ENCODE measurements at places on chromosomes 16 and 17.

DNA sequence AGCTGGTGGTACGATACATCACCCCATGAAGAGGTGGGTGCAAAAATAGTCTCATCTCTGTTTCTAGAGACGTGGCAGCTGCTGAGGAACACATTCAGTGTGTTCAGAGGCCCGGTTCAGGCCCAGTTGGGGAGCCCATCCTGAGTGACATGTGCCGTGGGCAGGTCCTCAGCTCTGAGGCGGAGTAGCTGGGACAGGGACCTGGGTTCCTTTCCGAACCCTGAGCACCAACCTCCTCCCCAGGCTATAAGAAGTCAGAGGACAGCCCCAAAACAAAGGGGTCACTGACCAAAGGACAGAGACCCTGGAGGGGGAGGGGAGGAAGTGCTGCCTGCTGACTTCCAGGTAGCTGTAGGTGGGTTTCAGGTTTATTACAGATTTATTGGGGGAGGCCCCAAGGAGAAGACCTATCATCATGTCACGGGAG is 5.1 kb downstream of the LDHD start:
- DNase-seq, result no peak

GRCh38 chr16:73150786-73151185 is 102.9 kb upstream of the ZFHX3 start:
- no peak for DNase-seq

GRCh38 chr16:80680839-80681238 is 123.6 kb downstream of the CDYL2 start:
- no peak for DNase-seq

DNA sequence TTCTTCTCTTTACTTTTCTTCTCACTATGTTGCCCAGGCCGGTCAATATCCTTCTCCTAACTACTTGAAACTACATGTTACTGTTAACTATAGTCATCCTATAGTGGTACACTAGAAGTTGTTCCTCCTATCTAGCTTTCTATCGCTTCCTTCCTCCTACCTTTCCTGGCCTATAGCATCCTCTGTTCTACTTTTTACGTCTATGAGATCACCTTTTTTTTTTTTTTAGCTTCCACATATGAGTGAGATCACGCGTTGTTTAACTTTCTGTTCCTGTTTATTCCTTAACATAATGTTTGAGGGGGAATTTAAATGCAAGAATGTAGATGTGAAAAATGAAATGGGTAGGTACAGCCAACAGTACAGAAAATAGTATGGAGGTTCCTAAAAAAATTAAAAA is 30.5 kb upstream of the YPEL2 start:
- no peak for DNase-seq

GRCh38 chr16:800834-801511 is 439 bp upstream of the GNG13 start:
- no peak for DNase-seq

- no peak for DNase-seq
Measured at GRCh38 chr17:83192161-83192788, 112.9 kb downstream of the METRNL start.

GRCh38 chr16:4846503-4846900 is 586 bp downstream of the GLYR1 start:
- DNase-seq, result no peak

- no peak for DNase-seq
Measured at GRCh38 chr16:89110641-89111040, 17.0 kb downstream of the ACSF3 start.

- DNase-seq, result no peak
Measured at GRCh38 chr16:27461483-27462171, 59.7 kb downstream of the IL21R start.

- DNase-seq, result no peak
Measured at GRCh38 chr17:5354886-5355415, 64.5 kb downstream of the NUP88 start.

DNA sequence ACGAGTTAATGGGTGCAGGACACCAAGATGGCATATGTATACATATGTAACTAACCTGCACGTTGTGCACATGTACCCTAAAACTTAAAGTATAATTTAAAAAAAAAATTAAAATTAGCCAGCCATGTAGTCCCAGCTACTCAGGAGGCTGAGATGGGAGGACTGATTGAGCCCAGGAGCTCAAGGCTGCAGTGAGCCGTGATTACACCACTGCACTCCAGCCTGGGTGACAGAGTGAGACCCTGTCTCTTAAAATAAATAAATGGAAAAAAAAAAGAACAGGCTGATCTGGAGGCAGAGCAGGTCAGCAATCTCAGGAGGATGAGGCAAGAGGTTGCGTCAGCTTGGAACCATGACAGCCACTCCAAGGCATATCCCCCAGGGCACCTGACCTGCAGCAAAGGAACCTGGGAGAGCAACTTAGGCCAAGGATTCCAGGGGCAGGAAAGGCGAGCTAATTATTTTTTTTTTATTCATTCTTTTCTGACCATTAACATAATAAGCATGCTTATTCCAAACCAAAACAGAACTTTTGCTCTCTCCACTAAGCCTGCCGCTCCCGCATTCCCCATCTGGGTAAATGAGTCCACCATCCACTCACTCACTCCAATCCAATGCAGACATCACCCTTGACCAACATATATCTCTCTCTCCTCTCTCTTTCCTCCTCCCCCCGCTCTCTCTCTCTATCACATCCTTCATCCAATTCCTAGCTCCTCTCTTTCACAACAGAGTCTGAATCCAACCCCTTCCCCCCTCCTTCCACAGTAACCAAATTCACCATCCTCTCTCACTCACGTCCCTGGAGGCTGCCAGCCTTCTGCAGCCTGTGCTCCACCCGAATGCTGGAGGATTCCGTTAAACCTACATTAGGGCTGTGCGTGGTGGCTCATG is 47.7 kb downstream of the TK2 start:
- no peak for DNase-seq

DNA sequence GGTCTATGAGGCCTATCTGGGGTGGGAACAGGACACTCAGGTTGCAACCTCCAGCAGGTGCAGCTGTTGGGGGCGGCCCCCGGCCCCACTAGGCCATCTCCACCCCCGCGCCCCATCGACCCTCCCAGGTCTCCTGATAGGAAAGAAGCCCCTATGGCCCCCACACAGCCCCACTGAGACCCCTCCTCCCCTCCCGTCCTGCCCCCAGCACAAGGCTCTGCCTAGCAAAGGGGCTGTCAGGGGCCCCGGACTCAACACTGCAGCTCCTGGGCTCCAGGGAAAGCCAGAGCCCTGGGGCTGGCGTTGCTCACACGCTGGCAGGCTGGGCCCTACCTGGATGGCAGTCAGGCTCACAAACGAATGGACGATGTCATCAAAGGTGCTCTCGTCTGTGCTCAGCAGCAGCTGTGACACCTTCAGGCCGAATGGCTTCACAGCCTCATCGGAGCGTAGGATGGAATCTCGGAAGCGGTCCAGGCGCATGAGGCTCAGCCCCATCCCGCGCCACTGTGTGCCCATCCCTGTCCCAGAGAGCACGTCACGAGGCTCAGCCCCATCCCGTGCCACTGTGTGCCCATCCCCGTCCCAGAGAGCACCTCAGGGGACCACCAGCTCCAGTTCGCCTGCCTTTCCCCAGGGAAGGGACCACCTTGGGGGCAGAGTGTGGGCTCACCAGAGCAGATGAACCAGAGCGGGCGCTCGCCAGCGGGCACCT is 7.3 kb downstream of the FASN start:
- no peak for DNase-seq

GRCh38 chr17:9865586-9865985 is 39.5 kb downstream of the RCVRN start:
- DNase-seq, result no peak

DNA sequence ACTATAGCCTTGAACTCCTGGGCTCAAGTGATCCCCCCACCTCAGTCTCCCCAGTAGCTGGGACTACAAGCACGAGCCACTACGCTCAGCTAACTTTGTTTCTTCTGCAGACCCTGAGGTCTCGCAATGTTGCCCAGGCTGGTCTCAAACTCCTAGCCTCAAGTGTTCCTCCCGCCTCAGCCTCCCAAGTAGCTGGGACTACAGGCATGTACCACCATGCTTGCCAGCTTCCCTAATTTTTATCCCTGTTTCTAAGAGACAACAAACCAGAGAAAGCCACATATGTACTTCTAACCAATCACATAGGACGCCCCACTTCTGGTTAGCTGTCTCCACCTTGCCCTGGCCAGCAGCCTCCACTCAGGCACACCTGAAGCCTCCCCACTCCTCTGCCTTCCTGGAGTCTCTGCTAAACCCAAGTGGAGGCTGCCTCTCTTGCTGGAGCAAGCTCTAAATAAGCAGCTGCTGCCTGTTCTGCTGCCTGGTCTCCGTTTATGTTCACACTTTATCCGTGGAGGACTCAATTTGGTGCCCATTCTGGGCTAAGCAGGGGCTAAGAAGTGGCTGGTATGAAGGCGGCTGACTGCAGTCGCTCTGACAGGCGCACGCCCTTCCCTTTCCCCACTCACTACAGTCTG is 24.7 kb downstream of the NSMCE1 start:
- no peak for DNase-seq

DNA sequence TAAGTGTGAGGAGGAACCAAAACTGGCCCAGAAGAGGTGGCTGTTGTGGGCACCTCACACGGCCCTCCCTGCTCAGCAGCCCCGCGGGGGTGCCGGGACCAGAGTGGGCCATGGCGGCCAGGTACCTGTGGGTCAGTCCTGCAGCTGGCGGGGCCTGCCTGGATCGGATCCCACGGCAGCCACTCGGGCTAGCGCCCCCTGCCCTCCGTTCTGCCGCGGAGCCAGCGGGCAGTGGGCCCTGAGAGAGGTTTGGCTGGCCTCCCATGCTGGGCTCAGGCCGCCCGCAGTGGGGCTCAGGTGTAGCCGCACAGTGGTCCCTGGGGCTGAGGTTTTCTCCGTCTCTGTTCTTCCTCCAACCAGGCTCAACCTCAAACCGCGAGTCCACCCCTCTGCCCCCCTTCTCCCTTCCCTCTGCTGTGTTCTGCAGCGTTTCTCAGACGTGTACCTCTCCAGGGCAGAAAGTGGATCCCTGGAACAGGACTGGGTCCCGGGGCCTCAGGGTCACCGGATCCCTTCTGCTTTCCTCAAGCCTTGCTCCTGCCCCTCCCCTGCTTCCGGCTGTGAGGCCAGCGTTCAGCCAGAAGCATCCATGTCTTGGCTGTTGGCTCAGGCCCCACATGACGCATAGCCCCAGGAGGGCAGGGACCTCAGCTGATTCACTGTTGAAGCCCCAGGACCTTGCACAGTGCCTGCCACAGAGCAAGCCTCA is 28.6 kb upstream of the ITGA3 start:
- DNase-seq, result no peak

DNA sequence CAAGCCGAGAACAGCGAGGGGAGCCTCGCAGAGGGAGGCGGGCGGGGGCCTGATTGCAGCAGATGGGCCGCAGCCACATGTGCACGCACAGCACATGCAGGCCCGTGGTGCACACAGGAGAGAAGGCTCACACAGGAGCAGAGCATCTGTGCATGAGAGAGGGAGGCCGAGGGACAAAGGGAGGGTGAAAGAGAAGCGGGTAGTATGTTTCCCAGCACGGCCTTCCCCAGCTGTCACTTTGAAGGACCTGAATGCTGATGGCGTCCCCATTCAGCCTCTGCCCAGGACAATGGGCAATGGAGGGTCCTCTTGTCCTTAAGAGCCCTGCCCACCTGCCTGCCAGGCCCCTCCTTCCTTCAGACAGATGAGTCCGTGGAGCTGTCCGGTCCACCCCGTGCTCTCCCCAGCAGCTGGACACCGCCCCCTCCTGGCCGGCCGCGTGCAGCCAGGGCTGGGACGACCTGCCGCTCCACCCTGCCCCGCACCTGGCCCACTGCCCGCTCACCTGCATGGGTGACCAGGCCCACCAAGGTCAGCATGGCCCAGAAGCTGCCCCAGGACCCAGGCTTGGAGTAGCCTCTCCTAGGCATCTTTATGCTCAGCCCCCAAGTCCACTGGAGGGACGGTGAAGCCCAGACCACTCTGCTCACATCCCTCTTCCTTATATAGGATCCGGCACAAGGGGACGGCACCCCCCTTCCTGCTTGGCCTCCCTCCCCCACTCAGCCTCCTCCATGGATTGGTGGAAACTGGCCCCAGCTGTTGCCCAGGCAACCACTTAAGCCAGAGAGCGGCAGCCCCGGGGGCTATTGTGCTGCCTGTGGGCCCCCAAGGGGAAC is at the start of gene BTBD17:
TSS of gene BTBD17 (minus strand) at position 639 of the 839 bp plus-strand sequence. CDS start at position 590, 49 bp downstream.
- DNase-seq, result no peak

- no peak for DNase-seq
Measured at GRCh38 chr16:75433732-75434413, 570 bp upstream of the CFDP1 start.

DNA sequence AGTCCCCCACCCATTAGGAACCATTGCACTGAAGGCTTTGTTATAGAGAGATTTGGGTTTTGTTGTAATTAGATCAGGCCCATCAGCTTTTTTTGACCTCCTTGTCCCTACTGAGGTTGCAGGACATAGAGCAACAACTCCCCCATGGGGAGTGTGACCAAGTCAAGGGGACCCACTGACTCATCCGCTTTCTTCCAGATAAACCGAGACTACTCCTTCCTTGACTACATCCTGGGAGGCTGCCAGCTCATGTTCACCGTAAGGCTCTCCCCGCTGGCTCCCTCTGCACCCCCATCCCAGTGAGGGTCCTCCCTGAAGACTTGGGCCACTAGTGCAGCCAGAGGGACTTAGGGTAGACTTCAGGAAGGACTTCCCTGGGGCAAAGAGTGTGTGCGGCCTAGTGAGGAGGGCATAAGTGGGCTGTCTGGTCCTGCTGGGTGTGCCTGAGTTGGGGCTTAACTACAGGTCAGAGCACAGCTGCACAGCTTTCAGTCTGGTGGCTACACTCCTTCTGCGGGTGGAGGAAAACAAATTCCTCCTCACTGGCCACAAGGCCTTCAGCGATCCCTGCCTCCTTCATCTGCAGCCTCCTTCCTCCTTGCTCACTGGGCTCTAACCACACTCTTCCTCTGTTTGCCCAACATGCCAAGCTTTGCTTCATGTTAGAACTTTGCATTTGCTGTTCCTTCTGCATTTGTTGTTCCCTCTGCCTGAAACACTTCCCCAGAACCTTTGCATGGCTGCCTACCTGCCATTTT is 31.0 kb downstream of the CPNE2 start:
- DNase-seq, result no peak

DNA sequence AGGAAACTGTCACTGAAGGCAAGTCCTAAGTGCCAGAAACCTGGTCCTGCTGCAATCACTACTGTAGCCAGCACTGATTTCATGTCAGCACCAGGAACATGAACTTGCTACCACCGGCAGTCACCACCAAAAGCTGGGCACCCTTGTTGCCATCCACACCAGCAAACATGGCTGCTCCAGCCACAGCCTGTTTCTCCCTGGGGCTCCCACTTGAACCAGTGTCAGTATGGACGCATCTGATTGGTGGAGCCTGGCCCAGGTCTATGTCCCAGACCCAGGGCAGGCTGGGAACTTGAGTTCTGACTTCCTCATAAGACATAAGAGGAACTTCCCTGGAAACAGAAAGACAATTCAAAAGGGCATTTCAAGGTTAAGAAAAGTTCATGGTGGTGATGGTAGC is 56.5 kb downstream of the COPRS start:
- DNase-seq, result no peak

All from activated naive CD8-positive, alpha-beta T cell treated with anti-CD3 and anti-CD28 coated beads, Interleukin-2, amount 50 U/mL, for 16 hours (primary cell).